ENCODE measurements at places on chromosomes 7 and 10.

- DNase-seq = no peak
These were observed 17.3 kb upstream of the EVX1 start for GRCh38 chr7:27224983-27225934.

- no peak for DNase-seq
These were observed 41.8 kb upstream of the CC2D2B start for GRCh38 chr10:95865814-95866466.

DNA sequence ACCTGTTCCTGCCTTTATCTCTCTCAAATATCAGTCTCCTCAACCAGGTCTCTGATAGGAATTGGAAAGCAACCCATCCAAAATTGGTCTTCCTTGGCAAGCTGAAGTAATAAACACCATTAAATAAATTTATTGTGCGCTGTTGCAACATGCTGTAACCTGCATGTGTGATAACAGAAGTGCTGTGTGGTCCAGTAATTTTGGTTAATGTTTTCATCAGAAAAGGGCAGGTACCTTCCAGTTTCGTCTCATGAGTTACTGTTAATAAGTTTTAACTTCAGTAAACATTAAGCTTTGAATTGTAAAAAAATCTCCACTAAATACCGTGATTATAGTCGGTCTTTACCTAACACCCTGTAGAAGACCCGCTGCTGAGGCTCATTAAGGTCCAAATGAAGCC is 624.7 kb downstream of the TNS3 start:
- DNase-seq = no peak

DNA sequence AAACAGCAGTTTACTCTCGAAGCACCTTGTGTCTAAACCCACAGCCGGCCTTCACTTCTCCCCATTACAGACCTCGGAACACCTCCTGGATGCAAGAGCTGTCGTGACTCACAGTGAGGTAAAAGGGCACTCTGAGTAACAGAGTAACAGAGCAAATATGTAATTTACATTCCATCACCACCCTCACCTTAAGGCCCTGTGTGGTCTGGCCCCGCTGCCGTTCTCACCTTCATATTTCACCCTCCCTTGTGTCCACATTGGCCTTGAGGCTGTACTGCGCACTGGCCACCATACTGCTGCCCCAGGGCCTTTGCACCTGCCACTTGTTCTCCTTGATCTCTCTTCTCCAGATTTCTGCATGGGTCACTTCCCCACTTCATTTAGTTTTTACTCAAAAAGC is 12.6 kb downstream of the FFAR4 start:
- no peak for DNase-seq

GRCh38 chr10:60358282-60358681 is 31.4 kb downstream of the ANK3 start:
- no peak for DNase-seq

DNA sequence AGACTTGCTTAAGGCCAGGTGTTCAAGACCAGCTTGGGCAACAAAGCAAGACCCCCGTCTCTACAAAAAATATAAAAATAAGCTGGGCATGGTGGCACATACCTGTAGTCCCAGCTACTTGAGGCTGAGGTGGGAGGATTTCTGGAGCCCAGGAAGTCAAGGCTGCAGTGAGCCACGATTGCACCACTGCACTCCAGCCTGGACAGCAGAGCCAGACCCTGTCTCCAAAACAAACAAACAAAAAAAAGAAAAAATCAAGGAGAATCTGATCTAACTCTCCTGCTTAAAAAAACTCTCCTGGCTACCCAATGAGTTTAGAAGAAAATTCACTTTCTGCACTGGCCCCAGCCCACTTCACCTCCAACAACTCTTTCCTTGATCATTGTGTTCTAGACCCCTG is 1.9 kb upstream of the KPNA7 start:
- no peak for DNase-seq

DNA sequence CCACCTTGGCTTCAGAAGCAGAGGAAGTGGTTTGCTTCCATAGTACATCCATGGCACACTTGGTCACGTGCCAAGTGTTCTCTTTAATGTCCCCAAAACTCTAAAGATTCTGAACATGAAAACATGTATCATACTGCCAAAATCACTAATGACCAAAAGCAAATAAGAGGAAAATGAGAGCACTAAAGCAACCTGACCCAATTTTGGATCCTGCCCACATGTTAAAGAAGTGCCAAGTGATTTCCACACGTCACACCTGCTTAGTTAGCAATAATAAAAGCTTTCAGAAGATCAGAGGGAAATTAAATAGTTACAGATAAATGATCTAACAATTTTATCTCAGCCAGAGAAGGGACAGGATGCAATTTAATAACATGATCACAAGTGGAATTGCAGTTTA is 1170.0 kb downstream of the XPNPEP1 start:
- no peak for DNase-seq

- DNase-seq = no peak
These were observed 48.2 kb downstream of the PLEKHA8 start for GRCh38 chr7:30076411-30076810.

- DNase-seq = no peak
These were observed 2.1 kb downstream of the SP8 start for GRCh38 chr7:20784388-20785156.

DNA sequence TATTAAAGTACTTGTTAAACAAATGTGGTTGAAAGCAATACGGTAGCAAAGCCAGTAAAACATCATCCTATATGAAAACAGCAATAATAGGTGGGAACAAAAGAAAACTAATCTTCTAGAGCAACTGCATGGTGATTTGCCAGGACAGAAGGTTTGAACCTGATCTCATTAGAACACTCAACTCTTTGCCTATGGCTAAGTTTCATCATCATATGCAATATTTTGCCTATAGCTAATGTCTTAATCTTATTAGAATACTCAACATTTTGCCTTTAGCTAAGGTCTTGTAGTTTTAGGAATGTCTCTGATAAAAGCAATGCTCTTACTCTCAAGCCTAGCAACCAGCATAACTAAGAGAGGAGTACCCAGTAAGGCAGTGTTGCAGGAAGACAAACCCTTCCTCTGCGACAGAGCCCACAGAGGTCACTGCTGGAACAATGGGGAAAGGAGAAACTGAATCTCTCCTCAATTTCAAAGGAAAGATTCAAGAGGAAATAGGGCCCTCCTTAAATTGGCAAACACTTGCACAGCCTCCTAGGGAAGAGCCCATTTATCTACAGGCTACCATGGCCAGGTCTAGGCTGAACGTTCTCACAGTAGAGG is 38.3 kb downstream of the CADPS2 start:
- DNase-seq = no peak

GRCh38 chr7:1733908-1734730 is 64.0 kb downstream of the ELFN1 start:
- no peak for DNase-seq

DNA sequence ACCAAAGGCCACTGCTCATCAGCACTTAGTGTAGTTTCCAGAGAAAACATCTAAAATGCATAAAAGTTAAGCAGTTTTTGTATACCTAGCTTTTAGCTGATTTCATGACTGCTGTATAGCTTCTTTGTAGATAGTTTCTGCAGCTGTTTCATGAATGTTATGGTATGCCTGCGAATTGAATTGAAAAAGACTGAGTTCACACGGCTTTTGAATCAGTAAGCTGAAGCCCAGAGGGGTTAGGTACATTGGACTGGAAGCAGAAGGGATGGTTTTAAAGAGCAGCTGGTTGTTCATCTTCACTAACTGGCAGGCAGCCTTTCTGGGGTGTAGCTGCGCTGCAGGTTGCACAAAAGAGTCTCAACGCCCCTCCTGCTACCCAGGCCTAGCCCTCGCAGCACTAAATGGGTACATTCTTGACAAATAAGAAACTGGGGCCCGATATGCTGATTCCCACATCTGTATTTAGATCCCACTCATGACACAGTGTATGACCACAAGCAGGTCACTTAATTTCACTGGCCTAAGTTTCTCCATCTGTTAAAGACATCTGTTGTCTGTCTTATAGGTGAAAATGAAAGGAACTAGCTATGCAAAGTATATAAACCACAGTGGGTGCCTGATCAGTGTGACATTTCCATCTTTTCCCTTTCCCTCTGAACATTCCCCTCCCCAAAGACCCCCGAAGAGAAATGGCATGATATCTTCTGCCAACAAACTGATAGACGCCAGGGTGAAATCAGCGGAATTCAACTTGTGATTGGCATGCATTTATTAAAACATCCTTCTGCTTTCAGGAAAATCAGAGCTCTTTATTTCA is 85.9 kb upstream of the AGBL3 start:
- DNase-seq = no peak

DNA sequence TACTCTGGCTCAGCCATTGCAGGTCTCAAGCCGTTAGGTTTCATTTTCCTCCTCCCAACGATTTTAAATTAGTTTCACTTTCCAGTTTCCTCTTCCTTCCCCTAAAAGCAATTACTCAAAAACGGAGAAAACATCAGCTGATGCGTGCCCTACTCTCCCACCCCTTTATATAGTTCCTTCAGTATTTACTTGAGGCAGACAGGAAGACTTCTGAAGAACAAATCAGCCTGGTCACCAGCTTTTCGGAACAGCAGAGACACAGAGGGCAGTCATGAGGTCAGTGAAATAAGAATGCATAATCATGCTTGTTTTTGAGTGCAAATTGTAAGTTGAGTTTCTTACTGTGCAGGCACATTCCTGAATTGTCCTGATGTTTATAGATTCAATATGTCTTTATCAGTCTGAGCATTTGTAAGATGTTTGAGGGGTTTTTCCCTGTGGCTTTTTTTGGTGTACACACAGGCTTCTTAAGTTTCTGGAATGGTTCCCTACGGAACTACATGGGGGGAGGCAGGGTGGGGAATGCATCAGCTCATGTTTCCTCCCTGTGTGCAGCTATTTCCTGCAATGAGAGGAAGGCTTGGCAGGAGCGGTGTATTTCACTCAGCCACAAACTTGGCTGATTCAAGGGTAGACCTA is at the start of gene IFIT3:
Gene IFIT3, plus strand, starts transcription at position 195 of the 639 bp plus-strand sequence. Its CDS starts 77 bp downstream, at position 272.
- DNase-seq = peak; percentile 53

GRCh38 chr7:36732806-36733205 is 8.5 kb upstream of the AOAH start:
- no peak for DNase-seq

- no peak for DNase-seq
These were observed 38.2 kb upstream of the RPA3 start for GRCh38 chr7:7756577-7756976.

DNA sequence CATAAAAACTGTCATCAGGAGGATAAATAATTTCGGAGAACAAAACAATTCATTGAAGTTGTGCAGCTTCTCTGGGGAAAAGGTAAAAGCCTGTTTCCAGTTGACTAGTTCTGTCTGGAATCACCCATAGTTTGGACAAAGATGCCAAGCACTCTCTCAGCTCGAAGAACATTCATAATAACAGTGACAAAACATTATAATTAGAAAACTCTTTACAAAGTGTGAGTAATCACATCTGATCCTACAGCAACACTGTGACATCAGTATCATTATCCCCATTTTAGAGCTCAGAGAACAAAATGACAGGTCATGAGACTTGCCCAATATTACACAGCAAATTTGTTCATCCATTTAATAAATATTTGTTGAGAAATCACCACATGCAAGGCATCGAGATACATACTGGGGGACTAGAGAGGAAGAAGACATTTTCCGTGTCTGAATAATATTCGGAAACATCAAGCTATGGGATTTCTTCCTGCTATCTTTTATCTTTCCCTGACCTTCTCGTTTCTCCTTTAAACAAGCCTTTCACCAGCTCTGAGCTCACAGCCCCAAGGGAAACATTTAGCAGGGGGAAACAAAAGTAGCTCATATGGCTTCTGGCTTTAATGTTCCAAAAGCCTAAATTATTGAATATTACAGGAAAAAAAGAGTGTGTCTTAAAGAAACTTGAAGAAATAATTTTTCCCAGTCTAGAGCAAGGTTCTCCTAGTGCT is 123.3 kb upstream of the GHITM start:
- no peak for DNase-seq

GRCh38 chr10:109851616-109852474 is 71.5 kb downstream of the XPNPEP1 start:
- DNase-seq = no peak

GRCh38 chr7:132276976-132277725 is 299.1 kb downstream of the PLXNA4 start:
- no peak for DNase-seq

GRCh38 chr10:109914966-109915365 is 8.3 kb downstream of the XPNPEP1 start:
- no peak for DNase-seq

- no peak for DNase-seq
These were observed 1.4 kb downstream of the C10orf62 start for GRCh38 chr10:97590748-97591495.

DNA sequence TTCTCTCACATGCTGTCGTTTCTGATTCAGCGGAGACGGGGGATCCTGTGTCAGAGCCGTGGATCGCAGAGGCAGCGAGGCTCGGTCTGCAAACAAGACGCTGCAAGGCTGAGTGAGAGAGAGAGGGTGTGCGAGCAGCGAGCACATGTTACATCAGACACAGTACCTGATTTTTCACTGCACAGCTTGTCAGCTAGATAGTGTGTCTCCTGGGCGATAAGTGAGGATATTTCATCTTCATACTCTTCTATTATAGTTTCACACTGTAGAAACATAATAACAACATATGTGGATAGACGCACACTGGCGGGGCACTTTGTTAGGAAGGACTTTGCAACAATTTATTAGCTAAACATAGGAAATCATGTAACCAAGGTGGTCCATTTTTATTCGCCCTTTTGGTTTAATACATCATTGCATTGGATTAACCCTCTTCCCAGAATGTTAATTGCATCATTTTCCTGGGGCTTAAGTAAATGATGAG is 39.5 kb downstream of the CNPY1 start:
- no peak for DNase-seq

- DNase-seq = no peak
These were observed 9.1 kb downstream of the PRPS1L1 start for GRCh38 chr7:18018296-18019215.

GRCh38 chr10:72223743-72224101 is 7.6 kb upstream of the ASCC1 start:
- no peak for DNase-seq

DNA sequence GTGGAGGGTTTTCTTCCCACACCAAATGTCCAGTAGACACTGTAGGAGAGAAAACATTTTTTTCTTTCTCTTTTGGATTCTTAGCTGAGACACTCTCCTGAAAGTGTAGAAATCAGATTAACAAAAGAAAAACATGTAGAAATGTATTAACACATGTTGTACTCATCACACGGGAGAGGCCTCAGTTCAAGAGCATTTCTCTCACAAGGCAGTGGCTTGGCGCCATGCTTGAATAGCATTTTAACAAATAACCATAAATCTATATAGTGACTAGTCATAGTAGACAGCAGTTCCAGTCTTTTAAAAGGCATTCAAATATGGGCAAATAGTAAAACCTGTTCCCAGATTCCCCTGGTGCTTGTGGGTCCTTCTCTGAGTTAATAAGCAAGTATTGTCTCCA is 38.3 kb upstream of the GHITM start:
- DNase-seq = no peak

GRCh38 chr10:118356628-118357027 is 14.5 kb upstream of the FAM204A start:
- no peak for DNase-seq

GRCh38 chr7:139916717-139917395 is 87.8 kb downstream of the TBXAS1 start:
- DNase-seq = no peak
